Neural crest cell (in vitro differentiated cells): ENCODE measurements at places on chromosomes 7 and 10.
A peak's percentile ranks its signal among the peaks of the same experiment; 100 is the strongest.

DNA sequence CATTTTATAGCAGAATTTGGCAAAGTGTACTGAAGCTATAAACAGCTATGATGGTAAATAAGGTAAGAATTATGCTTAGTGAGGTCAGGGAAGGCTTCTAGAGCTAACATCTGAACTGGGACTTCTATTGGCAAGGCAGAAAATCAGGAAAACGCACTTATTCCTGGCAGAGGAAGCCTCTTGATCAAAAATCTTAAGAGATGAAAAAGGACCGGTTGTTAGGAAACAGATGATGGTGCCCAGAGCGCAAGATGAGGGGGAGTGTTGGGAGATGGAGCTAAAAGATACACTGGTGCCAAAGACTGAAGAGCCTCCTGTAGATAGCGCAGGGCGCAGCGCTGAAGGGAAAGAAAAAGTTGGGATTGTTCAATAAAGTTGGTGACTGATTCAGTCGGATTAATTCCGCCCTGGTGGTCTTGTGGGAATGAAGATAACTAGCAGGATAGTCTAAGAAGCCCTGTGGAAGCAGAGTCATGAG is 550 bp upstream of the CALU start:
- DNase-seq: no peak

GRCh38 chr7:35004531-35005095 is 32.7 kb downstream of the DPY19L1 start:
- DNase-seq: no peak

- DNase-seq: no peak
Observed at GRCh38 chr10:3401491-3401938, 228.9 kb upstream of the PITRM1 start.

GRCh38 chr10:84632866-84633265 is 304.5 kb downstream of the CCSER2 start:
- no peak for DNase-seq

- no peak for DNase-seq
Observed at GRCh38 chr7:55192723-55193122, 172.4 kb upstream of the LANCL2 start.

DNA sequence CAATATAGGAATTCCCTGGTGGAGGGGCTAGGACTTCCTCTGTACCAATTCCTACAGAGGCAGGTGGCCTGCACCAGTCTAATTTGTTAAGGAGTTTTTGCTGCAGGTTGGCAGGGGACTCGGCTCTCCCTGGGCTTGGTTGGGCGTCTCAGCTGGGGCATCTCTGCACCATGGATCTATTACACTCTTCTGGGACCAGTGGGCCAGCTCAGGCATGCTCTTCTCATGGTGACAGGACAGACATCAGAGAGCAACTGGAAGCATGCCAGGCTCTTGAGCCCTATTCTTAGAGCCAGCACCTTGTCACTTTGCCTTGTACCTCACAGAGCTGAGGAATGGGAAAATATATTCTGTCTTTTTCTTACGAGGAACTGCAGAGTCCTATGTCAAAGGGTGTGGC is 74.6 kb downstream of the SH2D4B start:
- no peak for DNase-seq

DNA sequence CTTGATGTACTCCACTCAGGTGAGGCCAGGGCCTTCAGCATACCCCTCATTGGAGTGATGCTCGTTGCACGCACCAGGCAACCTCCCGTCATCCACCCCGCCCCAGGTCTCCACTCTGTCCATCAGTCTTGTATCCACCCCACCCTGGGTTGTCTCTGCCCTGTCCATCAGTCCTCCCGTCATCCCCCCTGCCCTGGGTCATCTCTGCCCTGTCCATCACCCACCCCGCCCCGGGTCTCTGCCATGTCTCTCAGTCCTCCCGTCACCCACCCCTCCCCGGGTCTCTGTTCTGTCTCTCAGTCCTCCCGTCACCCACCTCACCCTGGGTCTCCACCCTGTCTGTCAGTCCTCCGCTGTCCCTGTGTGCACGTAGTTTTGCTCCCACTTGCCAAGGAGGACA is 59.9 kb downstream of the WDR37 start:
- DNase-seq: no peak

GRCh38 chr7:53119514-53119941 is 84.1 kb downstream of the POM121L12 start:
- DNase-seq: no peak

DNA sequence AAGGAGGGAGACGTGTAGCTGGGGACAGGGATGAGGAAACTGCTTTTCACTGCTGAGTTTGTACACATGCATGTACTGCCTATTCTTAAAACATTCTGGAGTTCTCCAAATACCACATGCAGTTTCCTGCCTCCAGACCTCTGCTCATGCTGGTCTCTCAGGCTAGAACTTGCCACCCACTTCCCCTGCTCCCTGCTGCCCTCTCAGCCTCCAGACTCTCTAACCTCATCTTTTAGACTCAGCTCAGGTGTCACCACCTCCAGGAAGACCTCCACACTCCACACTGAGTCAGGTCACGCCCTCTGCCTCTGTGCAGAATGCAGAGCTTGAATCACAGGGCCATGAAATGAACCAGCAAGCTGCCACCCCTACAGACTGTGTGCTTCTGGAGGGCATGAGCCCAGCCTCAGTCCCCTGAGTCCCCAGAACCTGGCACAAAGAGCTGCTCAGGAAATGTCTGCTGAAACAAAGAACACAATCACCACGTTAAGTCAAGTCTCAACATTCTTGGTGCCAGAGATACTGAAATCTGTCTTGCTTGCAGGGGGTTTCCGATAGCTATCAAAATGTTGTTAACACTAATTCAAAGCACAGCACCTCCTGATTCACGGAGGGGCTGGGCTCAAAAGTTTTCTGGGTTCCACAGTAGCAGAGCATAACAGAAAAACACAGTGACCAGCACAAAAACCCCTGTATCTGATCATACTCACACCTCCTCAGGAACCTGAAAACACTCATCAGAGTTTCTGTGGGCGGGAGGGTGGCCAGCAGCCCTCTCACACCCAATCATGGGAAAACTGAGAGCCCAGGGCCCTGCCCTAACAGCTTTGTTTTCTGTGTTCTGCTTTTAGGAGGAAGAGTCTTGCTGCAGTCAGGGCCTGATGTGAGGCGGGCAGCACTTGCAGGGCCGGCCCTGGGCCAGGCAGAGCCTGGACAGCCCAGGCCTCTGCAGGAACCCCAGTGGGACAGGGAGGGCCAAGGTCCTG is 21.1 kb downstream of the FAM53B start:
- no peak for DNase-seq

- no peak for DNase-seq
Observed at GRCh38 chr7:136883046-136883445, 14.6 kb downstream of the CHRM2 start.

DNA sequence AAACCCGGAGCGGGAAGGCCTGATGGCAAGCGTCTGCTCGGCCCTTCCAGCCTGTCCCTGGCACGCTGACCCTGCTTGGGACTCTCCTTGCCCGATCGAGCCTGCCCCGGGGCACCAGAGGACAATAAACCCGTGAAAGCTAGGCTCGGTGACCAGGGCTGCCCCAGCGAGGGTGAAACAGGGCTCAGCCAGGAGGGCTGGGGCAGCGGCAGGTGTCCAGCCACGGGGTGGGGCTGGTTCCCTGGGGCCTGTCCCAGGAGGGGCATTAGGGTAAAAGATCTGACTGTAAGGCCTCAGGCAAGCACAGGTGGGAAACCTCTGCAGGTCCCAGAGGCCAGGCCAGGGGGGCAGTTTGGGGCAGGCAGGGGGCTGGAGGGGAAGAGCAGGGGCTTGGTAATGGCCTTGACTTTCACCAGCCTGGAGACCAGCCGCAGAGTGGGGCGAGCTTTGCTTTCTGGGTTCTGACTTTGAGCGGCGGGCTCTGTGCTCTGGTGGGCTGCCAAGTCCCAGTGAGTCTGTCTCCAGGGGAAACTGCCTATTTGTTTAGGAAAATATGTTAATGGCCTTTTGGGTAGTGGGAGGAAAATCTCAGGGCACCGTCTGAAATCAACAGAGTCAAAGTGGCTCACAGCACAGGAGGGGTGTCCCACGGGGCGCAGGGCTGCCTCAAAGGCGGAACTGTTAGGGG is 68.2 kb upstream of the INPP5A start:
- DNase-seq: no peak

DNA sequence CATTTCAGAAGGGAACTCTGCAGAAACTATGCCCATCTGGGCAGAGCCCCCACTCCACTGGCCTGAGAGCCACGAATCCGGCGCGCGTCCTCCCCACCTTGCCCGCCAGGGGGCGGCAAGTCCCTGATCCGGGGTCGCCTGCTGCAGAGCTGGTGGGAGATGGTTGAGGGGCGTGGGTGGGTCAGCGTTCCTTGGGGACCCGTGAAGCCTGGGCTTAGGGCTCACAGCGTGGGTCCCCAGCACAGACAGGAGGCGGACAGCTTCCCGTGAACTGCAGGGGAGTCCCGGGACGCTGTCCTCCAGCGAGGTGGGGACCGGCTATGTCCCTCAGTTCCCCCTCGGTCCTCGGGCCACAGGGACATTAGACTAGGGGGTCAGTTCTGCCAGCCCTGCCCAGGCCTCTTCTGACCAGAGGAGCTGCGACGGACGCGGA is 585 bp upstream of the POP7 start:
- DNase-seq: peak; percentile 96

- no peak for DNase-seq
Observed at GRCh38 chr10:91798649-91799611, 704 bp downstream of the TNKS2 start.

DNA sequence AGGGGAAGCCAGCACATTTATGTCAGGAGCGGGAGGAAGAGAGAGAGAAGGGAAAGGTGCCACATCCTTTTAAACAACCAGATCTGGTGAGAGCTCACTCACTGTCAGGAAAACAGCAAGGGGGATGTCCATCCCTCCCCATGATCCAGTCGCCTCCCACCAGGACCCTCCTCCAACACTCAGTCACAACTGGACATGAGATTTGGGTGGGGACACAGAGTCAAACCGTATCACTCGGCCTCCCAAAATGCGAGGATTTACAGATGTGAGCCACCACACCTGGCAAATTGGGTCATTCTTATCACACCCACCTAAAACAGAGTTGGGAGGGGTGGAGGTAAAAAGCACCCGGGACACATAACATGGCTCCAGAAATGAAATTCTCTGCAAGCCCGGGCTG is 41.0 kb downstream of the CARD11 start:
- no peak for DNase-seq

- no peak for DNase-seq
Observed at GRCh38 chr10:93063977-93064660, 3.5 kb downstream of the CYP26C1 start.

DNA sequence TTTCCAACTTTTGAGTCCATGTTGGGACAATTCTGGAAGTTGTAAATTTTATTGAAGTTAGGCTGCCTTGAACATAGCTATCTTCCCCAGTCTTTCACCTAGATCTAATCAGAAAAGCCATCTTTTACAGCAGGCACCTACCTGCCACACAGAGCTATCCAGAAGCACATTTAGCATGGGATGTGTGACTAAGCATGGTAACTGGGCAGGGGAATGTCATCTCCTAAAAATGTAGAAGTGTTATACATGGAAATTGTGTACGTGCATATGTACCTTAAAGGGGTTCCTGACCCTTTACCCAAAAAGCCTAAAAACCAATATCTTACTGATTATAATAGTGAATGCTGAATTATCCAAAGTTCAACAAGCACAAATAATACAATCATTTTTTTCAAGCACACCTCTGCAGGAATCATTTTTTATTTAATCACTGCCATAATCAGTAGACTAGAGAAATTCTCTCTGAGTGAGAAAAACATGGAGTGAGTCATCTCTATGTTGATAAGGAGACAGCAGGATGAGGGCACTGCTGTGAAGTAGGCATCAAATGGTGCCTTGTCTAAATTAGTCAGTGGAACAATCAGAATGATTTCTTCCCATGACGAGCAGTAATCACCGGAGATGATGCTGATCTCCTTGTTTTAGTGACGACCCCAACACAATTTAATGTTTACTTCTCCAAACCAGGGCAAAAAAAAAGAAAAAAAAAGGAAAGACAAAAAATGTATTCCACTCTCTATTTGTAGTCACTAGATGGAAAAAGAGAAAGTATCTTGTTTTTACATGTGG is 75.9 kb downstream of the SORBS1 start:
- no peak for DNase-seq

GRCh38 chr10:44925811-44926750 is 14.9 kb downstream of the TMEM72 start:
- no peak for DNase-seq

GRCh38 chr7:83362871-83363550 is 200.3 kb upstream of the PCLO start:
- no peak for DNase-seq

DNA sequence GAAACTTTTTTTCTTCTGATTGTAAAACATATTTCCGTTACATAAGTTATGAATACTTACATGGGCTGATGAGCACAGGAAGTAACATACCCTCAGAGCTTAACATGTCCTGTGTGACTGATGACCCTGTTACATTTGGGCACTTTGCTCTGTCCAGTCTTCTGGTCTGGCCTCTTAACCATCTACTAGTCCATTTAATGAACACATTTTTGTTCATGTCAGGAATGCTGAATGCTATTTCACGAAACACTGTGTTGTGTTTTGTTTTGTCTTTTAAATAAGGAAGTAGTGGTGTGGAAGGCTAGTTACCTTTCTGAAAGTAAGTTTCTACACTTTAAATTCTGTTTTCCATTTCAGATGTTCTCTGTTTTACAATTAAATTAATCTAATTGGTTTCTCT is 77.7 kb downstream of the RBM33 start:
- DNase-seq: no peak

- DNase-seq: no peak
Observed at GRCh38 chr7:68760556-68760955, 837.7 kb upstream of the AUTS2 start.

- no peak for DNase-seq
Observed at GRCh38 chr7:47492716-47493325, 89.1 kb downstream of the TNS3 start.
